ENCODE measurements at places on chromosomes 3 and 15.

DNA sequence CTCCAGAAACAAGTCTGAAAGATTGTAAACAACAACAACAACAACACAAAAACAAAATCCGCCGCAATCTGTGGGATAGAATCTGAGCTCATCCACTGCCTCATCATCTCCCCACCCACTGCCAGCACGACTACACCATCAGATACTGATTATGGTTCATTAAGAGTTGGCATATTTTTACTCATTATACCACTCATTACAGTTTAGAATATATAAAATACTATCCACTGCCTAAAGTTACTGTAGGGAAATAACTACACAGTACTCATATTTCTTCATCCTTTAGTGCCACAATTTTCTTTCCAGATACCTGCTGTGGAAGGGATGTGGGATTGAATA lies 152.5 kb upstream of the PEX5L start:
- DNase-seq, result no peak

DNA sequence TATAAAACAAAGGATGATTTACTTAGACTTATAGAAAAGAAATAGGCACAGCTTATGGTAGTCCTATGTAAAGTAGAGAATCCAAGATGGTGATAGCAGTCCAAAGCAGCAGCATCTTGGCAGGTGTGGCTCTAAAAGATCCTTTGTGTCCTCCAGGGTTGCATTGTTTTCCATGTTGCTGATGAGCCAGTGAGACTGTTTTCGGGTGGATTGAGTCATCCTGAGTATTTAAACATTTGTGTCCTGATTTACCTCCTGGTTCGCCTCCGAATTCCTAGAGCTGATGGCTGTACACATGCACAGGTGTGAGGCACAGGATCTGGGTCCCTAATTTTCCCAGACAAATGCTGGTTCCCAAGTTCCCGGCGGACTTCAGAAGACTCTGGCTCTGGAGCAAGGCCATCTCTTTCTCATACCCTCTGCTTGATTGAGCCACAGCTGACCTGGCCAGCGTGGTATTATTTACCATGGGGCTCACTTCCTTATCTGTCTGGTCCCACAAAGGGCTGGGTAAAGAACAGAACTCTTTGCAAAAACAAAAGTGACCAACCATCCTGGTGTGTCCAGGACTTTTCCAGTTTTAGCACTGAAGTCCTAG lies 51.0 kb downstream of the ARNT2 start:
- no peak for DNase-seq

GRCh38 chr3:31772272-31772671 lies 208.8 kb downstream of the OSBPL10 start:
- DNase-seq, result no peak

DNA sequence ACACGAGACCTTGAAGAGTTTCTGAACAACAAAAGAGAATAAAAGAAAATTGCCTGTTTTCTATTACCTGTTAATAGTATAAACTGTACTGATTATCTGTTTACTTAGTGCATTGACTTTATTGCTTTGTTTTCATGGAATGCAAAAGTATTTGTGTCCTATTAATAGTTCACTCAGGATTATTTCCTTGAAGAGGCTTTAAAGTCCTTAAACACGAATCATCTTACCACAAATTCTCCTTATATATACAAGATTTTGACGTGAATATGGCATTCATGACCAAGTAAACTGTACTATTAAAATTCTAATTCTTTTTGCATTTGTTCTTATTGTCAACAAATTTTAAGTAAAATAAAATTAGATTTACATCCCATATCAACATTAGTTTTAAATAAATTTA lies 513.0 kb downstream of the NTRK3 start:
- no peak for DNase-seq

DNA sequence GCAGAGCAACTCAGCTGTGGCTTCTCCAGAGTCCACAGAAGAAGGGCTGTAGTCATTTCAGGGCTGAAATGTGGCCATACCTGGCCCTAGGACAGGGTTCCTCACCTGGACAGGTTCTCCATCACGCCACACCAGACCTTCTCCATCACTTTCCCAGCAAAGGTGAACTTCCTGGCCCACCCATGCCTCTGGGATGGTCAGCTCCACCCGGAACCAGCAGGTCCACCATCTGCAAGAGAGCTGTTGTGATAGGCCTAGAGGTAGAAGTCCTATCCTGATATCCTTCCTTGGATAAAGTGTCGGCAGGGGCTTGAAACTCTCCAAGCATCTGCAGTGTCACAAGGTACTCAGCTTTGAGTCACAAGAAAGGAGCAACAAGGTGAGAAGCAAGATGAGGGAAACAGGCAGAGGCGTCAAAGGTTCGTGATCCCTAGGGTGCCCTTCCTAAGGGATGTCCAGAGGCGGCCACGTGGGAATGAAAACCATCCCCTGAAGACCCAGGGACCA lies 948 bp downstream of the MAN2C1 start:
- no peak for DNase-seq

- no peak for DNase-seq
Observed at GRCh38 chr3:38616111-38616510, 33.4 kb downstream of the SCN5A start.

- no peak for DNase-seq
Observed at GRCh38 chr15:33226559-33227181, 32.2 kb upstream of the FMN1 start.

DNA sequence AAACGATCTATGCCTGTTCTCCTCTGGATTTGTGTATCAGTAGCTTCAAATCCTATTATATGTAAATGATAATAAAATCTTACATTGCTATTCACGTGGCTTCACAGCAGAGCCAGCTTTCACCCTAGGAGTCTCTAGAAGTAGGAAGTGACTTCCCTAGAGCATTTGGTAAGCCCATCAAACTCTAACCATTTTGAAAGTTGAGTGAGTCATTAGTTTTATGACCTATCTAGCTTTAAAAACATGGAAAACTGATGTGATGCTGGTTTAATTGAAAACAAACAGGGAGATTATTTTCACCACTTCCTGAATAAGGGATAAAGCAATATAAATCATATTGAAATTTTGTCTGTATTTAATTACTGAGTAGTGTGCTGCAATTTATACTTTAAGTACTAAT lies 275.2 kb downstream of the EPHA6 start:
- no peak for DNase-seq

DNA sequence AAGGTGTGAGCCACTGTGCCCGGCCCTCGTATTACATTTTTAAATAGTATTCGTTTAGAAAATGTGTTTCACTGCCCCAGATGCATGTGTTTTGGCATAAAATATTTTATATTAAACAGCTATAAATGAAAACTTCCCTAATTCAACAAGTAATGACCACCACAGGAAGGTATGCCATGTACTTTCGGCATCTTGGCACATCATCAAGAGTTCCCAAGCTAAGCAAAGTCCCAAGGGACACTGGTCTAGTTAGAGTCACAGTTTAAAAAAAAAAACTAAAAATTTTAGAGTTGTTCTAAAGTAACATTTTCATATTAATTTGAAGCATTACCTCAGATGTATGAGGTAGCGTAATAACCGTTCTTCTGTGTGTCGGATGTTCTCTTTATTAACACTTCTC lies 15.6 kb upstream of the ARPP19 start:
- no peak for DNase-seq

DNA sequence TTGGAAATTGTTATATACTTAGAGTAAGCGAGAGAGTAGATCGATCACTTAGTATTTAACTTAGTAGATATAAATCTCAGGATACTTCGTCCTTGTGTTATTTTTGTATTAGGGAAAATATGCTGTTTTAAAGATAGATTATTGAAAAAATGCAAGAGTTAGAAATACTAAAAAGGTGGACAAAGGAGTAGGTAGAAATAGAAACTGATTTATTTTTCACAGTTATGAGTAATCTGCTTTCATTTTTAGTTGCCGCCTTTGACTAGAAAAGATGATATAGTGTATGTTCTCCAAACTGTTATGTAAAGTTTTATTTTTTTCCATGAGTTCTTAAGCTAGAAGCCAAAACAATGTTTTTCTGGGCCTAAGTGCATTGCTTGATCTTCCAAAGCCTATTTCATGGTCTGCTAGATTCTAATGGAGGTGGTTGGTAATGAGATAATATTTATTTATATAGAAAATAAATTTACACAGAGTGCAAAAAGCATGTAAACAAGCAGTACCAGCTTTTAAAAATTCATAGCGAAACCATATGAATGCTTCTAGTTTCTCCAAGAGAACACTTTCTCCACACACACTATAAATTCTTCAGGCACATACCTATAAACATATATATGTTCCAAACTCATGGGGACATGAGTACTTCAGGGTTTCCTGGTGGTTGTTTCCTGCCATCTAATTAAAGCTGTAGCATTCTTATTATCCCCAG lies 61.1 kb downstream of the DIPK2A start:
- DNase-seq, result no peak

- no peak for DNase-seq
Observed at GRCh38 chr3:179670311-179670710, 17.5 kb downstream of the USP13 start.

DNA sequence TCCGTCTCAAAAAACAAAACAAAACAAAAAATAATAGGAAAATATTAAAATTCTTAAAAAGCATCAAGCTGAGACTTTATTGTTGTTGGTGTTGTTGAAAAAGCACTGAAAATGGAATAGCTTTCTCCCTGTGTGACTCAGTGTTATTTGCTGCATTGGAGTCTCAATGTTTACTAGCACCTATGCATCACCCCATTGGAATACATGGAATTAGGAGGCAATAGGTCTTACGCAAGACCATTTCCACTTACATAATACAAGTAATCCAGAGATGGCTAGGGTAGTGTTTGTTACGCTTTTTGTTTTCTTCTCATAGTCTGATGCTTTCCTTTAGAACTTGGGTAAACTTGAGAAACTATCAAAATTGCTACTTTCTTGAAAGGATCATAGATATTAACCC lies 15.2 kb downstream of the GXYLT2 start:
- DNase-seq, result no peak

- no peak for DNase-seq
Observed at GRCh38 chr3:54968546-54969172, 40.8 kb upstream of the LRTM1 start.

- no peak for DNase-seq
Observed at GRCh38 chr15:85504749-85505676, 124.6 kb downstream of the AKAP13 start.

DNA sequence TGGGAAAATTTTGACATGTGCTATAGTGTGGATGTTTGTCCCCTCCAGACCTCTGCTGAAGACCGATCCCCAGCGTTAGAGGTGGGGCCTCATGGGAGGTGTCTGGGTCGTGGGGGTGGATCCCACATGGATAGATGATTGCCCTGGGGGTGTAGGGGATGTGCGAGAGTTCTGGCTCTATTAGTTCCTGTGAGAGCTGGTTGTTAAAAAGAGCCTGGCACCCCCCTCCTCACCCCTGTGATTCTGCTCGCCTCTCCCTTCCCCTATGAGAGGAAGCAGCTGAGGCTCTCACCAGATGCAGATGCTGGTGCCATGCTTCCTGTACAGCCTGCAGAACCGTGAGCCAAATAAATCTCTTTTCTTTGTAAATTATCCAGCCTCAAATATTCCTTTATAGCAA lies 67.4 kb downstream of the ATP10A start:
- no peak for DNase-seq

GRCh38 chr15:31365655-31366127 lies 39.1 kb downstream of the KLF13 start:
- no peak for DNase-seq

DNA sequence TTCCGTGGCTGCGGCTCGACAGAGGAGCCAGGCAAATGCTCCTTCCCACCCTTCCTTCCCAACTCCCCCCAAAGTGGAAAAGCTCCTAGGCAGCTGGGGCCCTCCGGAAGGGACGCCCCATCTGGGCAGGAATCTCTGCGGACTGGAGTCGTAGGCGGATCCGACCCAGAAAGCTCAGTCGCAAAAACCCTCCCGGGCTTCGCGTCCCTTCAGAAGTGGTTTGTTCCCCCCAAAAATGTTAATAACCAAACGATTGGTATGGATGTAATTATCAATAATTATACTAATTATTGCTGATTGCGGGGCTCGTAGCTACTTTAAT lies 3.8 kb downstream of the RNU6-1 start:
- no peak for DNase-seq

DNA sequence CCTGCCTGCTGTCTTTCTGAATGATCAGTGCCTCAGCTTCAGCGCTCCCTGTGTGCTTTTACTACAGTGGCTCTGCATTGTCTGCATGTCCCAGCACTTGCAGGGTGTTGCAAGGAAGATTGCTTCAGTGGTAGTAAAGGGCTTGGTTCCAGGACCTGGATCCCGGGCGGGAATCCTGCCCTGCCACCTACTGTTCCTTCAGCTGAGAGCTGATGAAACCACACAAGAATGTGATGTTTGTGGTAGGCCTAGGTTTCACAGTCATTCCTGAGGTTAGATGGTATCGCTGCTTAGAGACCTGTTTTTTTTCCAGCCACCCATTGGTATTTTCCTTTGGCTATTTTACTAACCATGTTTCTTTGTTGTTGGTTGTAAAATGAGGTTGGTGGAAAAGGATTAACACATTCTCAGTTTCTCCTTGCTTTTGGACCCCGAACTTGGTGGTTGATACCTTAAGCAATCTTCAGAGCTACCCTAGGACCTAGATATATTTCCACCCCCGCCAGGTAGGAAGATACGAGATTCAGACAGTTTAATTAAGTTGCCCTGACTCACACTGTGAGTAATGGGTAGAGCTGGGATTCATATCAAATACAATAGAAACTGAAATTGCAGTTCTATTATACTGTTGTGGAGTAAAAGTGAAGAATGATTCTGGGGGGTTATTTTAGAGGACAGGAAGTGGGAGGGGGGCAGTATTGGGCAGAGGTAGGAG lies 11.4 kb downstream of the GPR87 start:
- no peak for DNase-seq

GRCh38 chr15:69170597-69170996 lies 10.2 kb downstream of the GLCE start:
- no peak for DNase-seq

DNA sequence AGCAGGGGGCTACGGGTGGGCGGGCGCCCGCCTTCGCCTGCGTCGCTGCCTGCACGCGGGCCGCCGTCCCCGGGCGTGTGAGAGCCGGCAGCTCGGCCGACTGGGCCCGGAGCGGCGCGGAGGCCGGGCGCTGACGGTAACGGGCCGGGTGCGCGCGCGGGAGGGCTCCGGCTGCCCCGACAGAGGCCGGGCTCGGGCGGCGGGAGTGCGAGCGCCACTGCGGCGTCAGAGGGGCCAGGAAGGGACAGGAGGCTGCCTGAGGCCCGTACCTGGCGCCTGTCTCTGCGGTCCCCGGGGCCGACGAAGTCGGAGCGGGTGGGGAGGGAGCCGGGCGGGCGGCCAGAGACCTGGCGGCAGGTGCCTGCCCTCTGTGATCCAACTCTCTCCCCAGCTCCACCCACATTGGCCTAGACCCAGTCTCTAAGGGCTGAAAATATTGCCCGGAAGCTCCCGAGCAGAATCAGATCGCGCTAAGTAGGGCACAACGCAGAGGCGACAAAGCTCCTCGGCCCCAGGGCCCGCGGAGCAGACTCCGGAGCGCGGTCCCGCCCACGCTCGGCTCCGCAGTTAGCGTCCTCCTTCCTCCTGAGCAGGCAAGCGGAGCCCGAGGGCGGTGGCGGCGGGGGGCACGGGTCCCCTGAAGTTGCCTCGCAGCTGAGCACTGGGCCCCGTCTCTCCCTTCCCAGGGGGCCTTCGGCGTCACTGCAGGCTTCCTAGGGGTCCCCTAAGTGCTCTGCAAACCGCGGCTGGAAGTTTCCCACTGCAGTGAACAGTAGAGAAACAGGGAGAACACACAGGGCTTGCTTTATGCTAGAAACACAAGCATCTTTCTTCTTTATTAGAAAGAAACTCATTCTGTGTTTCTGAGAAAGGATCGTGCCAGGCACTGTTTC lies at the start of gene MAN2A2:
MAN2A2 (plus strand) TSS at position 463 of the 893 bp plus-strand sequence. CDS start 906 bp downstream, outside the sequence.
- DNase-seq, result no peak

Measured in NCI-H524 treated with DMSO at 0.1 percent for 48 hours (cell line).